ENCODE measurements at places on chromosomes 3 and 15.

DNA sequence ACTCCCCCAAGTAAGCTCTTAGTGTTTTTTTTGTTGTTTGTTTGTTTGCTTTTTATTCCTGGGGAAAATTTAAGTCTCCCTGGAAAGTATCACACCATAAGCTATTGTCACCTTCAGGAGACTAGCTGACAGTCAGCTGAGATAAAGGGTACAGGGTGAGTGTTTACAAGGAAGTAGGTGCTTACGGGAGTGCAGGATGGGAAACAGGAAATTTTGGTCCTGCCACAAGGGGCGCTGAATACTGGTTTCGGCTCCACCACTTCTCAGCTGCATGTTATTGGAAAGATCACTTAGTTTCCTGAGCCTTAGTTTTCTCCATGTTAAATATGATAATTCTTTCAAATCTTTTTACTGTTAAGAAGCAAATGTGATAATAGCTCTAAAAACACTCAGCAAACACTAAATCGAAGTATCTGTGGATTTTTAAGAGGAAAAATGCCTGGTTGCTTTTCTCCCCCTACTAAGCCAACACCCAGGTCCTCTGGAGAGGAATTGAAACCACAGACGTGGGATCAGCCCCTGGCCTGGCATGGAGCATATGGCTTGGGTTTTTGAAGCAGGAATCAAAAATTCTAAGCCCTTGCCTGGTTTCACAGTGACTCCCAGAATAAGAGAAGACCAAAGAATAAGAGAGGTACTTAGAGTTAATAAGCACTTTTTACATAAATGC is 90.7 kb downstream of the SCN11A start:
- DNase-seq = no peak

- no peak for DNase-seq
Measured at GRCh38 chr3:32421185-32421584, 29.5 kb downstream of the CMTM7 start.

GRCh38 chr3:30554317-30554690 is 52.1 kb upstream of the TGFBR2 start:
- no peak for DNase-seq

- DNase-seq = no peak
Measured at GRCh38 chr3:112572701-112573100, 10.9 kb downstream of the SLC35A5 start.

DNA sequence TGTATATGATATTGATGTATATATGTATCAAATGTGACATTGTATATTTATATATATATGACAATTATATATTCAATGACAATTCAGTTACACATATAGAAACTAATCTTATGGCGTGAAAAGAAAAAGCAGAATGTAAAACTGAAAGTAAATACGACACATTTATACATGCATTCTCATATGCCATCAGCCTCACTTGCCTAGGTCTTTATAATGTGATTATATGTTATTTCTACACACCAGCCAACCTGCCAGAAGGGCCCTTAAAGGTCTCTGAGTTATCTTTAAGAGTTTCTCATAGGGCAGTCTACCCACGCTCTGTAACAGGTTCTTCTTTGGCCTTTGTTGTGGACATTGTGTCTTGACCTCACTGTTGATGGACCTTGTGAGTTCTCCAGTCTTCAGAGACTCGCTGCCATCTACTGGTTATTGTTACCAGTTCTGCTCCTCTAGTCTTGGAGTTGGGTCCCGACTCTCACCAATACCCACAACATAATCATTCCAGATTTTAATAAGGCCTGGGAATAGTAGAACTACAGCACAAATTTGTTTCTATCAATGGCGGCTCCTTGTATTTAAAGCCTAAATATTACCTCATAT is 371.5 kb upstream of the GOLIM4 start:
- no peak for DNase-seq

DNA sequence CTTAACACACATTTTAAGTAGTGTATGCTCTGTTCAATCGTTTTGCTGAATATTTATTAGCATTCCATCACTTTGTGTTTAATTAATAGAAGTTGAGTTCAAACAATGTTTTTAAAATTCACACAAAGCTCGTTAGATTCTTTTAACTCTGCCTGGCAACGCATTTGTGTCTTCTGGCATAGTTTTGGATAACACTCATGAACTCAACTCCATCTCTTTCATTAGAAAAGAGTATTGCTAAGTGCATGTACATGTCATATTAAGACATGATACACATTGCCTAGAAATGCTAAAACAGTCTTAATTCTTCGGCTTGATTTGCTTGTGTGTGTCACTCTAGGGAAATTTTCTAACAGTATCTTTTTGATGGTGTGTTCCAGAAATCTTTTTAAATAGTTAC is 15.7 kb downstream of the TSC22D2 start:
- DNase-seq = no peak

- DNase-seq = no peak
Measured at GRCh38 chr3:176692966-176693785, 504.1 kb downstream of the TBL1XR1 start.

- no peak for DNase-seq
Measured at GRCh38 chr3:129577925-129578786, 28.3 kb downstream of the PLXND1 start.

GRCh38 chr3:127566833-127567232 is 23.7 kb downstream of the TPRA1 start:
- no peak for DNase-seq

- no peak for DNase-seq
Measured at GRCh38 chr3:5314897-5315296, 127.4 kb downstream of the EDEM1 start.

- no peak for DNase-seq
Measured at GRCh38 chr3:24668039-24668438, 173.4 kb upstream of the THRB start.

DNA sequence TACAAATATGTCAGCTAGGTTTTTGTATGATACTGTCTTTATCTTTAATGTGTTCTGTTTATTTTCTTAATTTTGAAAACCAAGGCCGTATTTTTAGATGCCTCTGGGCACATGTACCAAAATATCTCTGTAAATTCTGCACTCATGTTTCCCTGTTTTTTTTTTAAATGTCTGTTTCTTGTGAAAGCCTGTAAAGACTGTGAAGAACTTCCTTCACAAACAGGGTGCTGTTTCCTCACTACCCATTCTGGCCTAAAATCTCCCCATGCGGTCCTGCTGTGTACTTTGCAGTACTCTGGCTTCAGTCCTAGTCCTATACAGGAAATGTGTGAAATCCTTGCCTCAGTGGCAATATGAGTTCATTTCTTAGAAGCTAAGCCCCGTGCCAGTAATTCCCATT is 133.4 kb upstream of the ZBTB20 start:
- peak; percentile 7 for DNase-seq

GRCh38 chr15:31360843-31361763 is 34.5 kb downstream of the KLF13 start:
- DNase-seq = no peak

GRCh38 chr3:107794664-107795443 is 272.1 kb downstream of the BBX start:
- no peak for DNase-seq

GRCh38 chr15:99502661-99503060 is 63.1 kb upstream of the MEF2A start:
- no peak for DNase-seq

DNA sequence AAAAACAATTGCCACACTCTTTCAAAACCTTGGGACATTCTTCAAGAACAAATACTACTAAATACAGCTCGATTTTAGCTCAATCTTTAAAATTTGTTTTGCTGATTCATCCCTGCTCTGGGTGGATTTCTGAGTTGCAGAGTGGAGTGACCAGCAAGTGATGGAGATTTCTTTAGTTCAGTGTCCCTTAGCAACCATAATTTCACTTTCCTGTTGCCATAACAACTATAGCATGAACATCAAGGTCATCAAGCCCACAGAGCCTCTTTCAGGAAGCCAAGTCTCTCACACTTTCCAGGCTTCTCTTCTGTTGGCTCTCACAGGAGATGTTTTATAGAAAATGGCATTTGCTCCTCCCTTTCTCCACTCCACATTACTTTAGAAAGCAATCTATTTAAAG is 597.2 kb upstream of the ADAMTS9 start:
- DNase-seq = no peak

- DNase-seq = no peak
Measured at GRCh38 chr3:138271189-138271794, 58.4 kb downstream of the NME9 start.

DNA sequence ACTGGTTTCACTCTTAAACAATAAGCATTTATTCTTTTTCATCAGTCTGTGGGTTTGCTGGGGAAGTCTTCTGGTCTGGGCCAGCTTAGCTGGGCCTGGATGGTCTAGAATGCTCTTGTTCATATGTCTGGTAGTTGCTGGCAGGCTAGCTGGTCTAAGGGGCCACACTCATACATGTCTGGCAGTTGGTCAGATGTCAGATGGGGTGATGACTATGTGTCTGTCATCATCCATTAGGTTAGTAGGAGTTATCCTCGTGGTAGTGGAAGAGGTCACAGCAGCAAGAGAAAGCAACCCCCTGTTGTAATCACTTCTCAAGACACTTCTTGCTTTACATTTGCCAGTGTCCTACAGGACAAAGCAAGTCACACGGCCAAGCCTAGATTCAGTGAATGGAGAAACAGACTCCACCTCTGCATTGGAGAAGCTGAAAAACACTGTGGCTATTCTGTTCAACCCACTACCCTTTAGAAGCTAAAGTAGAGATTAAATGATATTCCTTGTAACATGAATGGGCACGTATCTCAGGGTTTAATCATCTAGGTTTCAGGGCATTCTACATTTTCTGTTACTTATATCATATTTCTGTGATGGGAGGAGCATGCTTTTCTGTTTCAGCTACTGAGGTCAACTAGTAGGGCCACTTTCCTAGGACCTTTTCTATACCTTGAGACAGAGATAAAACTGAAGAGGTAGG is 5.5 kb upstream of the ARID3B start:
- DNase-seq = no peak

DNA sequence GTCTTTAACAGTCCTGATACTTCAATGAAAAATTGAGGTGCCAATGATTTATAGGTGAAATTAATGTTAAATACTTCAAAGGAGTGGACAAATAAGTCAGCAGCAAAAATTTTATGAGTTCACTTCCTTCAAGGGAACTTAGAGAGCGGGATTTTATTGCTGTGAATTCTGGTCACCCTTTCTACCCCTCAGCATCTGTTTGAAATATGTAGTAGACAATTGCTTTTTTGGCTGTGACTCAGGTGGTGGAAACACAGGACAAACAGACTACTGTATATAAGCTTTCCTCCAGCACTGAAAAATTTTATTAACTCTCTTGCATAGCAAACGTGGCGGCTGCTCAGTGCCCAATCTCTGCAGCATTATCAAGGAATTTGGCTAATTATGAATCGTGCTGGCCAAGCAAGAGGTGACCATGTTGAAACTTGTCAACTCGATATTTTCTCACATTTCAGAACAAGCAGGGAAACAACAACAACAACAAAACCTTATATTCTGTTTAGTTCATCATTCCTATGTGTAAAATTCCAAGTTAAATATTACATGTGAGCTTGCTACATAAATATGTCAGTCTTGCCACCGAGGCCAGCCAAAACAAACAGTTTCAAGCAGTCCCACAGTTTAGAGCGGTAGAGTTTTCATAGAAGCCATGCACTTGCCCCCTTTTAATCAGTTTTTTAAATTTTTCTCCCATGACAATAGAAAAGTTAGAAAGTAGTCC is 420.2 kb downstream of the FOXP1 start:
- DNase-seq = no peak

- no peak for DNase-seq
Measured at GRCh38 chr15:28955993-28956421, 70.2 kb downstream of the APBA2 start.

DNA sequence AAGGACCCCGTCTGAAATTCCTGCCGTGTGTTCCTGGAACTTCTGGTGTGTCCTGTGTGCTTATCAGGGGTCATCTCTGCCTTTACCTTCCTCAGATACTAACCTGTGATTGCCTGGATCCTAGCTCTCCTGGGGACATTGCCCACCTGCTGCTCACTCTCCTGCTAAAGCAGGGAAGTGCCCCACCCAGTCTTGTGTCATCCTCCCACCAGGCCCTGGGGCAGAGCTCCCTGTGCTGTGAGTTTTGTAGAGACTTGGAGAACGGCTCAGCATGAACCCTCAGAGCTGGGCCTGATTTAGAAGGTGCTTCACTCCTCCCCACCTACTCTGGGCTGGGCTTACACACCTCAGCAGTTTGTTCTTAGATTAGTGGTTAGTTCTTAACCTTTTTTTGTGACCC is 3.8 kb upstream of the TMEM44 start:
- no peak for DNase-seq

- no peak for DNase-seq
Measured at GRCh38 chr3:6301626-6302025, 559.3 kb upstream of the GRM7 start.

- DNase-seq = no peak
Measured at GRCh38 chr3:110810356-110810755, 261.3 kb upstream of the NECTIN3 start.

DNA sequence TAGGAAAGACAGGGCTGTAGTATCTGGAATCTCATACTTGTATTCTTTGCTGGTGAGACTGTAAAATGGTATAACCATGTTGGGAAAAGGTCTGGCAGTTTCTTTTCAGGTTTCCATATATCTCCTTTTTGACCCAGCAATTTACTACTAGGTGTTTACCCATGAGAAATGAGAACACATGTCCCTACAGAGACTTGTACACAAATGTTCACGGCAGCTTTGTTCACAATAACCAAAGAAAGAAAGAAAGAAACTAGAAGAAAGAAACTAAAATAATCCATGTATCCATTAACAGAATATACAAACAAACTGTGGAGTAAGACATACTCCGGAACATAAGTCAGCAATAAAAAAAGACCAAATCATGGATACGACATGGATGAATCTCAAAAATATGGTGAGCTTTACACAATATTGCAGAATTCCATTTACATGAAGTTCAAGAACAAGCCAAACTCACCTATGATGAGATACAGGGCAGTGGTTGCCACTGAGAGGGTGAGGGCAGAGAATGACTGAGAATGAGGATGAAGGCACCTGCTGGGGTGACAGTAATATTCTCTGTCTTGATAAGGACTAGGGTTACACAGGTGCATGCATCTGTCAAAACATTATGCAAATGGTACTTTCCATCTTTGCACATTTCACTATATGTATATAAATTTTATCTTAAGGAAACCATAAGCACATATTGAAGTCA is 2.7 kb downstream of the RFTN1 start:
- DNase-seq = no peak

- DNase-seq = peak; percentile 31
Measured at GRCh38 chr15:43249699-43250203, 17.0 kb downstream of the TGM5 start.

GRCh38 chr3:55524565-55525244 is 37.6 kb upstream of the WNT5A start:
- no peak for DNase-seq

GRCh38 chr3:142273501-142273900 is 48.1 kb upstream of the GK5 start:
- no peak for DNase-seq

- no peak for DNase-seq
Measured at GRCh38 chr3:179769411-179770247, 116.8 kb downstream of the USP13 start.

GRCh38 chr15:43133430-43134156 is at the start of gene TMEM62:
Gene TMEM62, plus strand, starts transcription at chr15:43133586. Its CDS starts 217 bp downstream, at chr15:43133803.
- DNase-seq = no peak

GRCh38 chr3:43503067-43503728 is 118.6 kb downstream of the ANO10 start:
- DNase-seq = no peak

GRCh38 chr3:8436661-8437287 is 64.8 kb upstream of the LMCD1 start:
- DNase-seq = no peak

GRCh38 chr3:108513961-108514360 is 3.6 kb upstream of the MYH15 start:
- peak; percentile 4 for DNase-seq

- peak; percentile 17 for DNase-seq
Measured at GRCh38 chr3:196941729-196942225, 551 bp downstream of the NCBP2 start.

GRCh38 chr3:114362815-114363214 is 69.0 kb downstream of the TIGIT start:
- no peak for DNase-seq
